ENCODE measurements at places on chromosomes 2 and 18.
A peak's percentile ranks its signal among the peaks of the same experiment; 100 is the strongest.

GRCh38 chr2:167253025-167253424 is 364.7 kb downstream of the XIRP2 start:
- DNase-seq: no peak

DNA sequence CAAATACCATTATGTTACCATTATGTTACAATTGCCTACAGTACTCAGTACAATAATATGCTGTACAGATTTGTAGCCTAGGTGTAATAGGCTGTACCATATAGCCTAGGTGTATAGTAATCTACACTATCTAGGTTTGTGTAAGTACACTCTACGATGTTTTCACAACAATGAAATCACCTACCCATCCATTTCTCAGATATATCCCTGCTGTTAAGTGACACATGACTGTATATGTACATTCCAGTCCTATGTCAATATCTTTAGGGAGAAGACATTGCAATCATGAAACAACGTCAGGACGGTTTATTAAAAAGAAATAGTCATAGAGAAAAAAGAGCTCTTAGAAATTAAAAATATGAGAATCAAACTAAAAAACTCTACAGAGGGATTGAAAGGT is 119.0 kb upstream of the CDC42EP3 start:
- no peak for DNase-seq

GRCh38 chr18:44673256-44673880 is 7.3 kb upstream of the SETBP1 start:
- no peak for DNase-seq

DNA sequence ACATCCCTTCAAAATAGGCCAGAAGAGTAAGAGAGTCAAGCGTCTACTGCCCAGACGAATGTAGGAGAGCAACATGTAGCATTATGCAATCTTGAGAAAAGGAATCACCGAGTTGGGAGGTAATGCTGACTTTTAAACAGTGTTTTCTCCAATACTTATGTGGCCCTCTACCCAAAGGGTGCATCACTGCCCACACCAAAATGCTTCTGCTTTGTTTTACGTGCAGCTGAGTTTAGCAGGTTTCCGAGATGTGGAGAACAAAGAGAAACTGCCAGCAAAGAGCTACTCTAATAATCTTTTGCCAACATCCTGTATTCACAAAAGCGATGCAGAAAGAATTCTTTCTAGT is 63.4 kb upstream of the ZEB2 start:
- DNase-seq: no peak

- DNase-seq: no peak
Measured at GRCh38 chr2:47528874-47529273, 125.9 kb downstream of the MSH2 start.

- no peak for DNase-seq
Measured at GRCh38 chr2:76516861-76517573, 806.3 kb upstream of the GCFC2 start.

DNA sequence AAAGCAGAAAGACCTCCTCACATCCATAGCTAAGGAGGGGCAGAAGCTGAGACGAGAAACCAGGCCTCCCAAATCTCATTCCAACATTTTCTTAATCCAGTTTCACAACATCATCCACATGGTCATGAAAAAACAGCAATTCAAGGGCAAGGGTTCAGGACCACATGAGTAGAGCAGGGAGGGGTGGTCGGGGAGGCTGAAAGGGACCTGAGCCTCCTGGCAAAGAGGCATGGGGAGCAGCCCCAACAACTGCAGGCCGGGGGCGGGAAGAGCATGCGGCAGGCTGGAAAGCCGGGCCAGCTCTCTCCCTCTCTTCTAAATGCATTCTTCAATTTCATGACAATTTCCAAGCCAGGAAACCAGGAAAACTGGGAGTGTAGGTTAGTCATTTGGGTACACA is 76.7 kb downstream of the DNMT3A start:
- DNase-seq: no peak

GRCh38 chr2:48009256-48009655 is 103.0 kb upstream of the FBXO11 start:
- no peak for DNase-seq

DNA sequence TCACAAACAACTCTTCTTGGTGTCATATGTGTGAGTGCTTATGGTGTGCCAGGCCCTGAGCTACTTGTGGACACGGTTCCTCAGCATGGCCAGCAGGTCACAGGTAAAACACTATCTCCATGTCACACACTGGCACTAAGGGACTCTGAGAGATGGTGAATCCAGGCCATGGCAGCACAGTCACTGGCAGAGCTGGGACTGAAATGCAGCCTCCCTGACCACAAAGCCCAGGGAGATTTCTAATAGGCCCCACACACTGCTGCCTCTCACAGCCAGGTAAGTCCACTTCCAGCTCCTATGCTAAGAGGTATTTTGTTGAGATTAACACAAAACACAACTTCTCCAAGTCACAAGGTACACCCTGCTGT is 92.0 kb downstream of the ACTR2 start:
- no peak for DNase-seq

GRCh38 chr18:25345081-25345866 is 6.7 kb downstream of the ZNF521 start:
- no peak for DNase-seq

- no peak for DNase-seq
Measured at GRCh38 chr2:11534746-11535484, 1.1 kb downstream of the GREB1 start.

DNA sequence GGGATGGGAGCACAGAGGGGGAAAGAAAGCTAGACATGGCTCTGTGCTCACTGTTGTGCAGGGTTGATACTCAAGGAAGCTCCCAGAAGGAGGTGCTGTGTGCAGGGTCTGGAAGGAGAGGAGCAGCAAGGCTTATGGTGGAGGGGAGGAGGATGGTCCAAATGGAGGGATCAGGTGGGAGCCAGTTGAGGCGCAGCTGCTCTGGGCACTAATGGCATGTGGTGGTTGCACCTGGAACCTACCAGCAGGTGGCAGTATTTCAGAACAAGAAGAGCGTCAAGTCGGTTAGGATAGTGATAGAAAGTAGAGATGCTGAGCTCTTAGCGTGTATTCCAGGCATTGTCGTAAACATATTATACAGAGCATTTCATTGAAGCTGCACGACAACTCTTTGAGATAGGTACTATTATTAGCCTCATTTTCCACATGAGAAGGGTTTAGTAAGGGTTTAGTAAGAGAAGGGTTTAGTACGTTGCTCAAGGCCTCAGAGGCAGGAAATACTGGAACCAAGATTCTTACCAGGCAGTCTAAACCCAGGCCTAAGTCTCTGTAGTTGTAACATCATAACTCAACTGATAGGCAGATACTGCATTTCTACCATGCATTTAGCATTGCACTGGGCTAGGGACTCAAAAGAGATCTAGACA is 223.7 kb downstream of the CYP26B1 start:
- DNase-seq: peak; percentile 76

GRCh38 chr2:19059076-19059475 is 299.3 kb downstream of the OSR1 start:
- DNase-seq: no peak

DNA sequence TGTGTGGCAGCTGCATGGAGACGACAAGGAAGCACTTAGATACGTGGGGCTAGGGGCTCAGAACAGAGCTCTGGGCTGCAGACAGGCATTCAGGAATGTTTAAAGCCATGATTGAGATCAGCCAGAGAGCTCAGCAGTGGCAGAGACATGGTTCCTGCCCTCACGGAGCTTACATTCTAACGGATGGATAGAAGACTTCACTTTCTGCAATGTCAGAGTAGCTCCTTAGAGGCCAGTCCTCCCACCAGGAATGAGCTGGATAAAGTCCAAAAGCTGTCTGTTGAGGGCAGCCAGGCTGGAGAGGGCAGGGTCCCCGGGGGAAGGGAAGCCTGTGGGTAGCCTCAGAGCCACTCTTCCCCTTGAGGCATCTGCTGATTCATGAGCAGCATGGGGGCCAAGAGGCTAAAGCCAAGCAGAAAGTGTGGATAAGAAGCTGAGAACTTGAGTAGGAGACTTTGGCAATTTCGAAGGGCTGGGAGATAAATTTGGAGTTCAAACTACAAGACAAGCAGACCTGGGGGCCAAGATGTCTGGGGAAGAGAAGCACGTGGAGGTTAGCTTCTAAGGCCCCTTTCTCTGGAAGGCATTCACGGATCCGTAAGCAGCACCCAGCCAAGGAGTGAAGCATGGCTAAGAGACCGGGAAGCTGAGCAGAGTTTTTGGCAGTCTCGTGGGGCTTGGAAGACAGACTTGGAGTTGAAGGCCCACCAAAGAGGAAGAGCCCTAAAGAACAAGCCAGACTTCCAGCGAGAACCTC is 9.7 kb upstream of the CIB4 start:
- no peak for DNase-seq

DNA sequence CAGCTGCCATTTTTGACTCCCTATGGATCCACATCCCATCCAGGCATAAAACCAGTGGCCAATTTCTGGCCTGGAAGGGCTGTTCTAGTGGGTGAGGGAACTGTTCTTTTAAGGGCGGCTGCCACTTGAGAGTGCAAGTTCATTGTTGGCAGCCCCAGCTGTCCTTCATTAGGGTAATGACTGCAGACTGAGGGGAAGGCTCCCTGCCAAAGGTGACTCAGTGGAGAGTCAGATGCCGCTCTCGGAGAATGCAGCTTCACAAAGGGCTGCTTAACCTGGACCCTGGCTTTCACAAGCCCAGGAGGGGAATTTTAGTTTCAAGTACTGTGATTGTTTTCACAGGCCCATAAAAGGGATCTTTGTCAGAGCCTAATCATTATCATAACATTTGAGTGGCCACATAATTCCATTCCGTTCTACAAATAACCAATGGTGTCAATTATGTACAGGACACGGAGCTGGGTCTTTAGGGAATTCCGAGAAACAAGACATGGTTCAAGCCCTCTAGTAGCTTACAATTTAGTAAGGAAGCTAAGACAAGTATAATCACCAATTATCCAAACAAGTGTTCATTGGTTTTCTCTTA is 235.7 kb downstream of the CDCA7 start:
- peak; percentile 79 for DNase-seq

DNA sequence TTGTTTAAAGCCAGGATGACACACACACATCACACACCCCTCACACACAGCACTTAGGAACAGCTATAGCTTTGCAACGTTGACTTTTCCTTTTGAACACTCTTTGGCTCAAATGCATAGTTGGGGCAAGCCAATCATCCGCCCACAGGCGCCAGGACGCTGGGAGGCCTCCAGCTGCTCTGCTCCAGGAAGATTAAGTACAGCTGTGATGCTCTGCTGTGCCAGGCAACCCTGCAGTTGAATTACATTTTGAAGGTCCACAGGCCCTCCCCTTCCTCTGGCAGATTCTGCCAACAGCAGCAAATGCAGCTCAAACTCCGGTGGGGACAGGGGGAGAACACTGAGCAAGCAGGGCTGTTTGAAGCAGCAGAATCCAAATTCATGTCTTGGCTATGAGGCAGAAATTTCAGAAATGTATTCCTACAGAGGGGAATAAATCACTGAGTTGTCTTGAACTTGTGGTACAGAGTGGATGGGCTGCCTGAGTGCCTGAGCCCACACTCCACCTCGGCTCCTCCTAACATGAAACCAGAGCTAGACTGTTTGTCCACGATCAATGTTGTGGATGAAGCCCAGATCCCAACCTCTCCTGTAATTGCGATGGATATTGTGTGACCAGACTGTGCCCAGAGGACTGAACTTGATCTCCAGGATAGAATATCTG is 86.5 kb upstream of the PPP1CB start:
- peak; percentile 95 for DNase-seq

GRCh38 chr2:2188344-2188920 is 142.6 kb downstream of the MYT1L start:
- DNase-seq: no peak

GRCh38 chr2:43616967-43617680 is 19.9 kb upstream of the PLEKHH2 start:
- DNase-seq: no peak

- no peak for DNase-seq
Measured at GRCh38 chr2:149611100-149611820, 23.7 kb upstream of the MMADHC start.

DNA sequence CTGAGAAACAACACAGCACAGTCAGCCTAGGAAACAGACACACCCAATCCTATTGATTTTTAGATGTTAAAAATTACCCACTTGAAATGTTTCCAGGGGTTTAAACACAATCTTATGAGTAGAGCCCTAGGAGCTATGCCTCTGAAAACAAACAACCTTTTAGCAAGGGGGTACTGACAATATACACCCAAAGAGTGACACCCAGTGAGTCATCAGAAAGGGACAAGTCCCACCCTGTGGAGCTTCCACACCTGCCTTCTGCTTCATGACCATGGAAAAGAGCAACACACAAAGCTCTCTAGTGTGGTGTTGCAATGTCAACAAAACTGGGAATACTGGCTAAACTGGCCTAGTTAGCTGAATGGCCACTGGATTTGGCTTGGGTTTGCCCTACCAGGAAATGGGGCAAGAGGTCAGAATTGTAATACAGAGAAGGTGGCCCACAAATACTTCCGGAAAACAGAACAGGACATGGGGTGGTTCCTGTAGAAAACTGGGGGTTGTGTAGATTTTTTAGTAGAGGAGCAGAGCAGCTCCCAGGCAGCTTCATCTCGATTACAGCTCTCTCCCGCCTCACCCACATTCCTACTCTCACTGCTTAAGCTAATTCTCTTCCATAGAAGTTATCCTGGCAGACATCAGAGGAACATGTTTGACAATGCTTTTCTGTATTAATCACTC is 98.2 kb downstream of the GAREM1 start:
- no peak for DNase-seq

- DNase-seq: no peak
Measured at GRCh38 chr18:12041561-12041960, 52.1 kb upstream of the ANKRD62 start.

GRCh38 chr2:121094101-121094500 is 190.9 kb downstream of the TFCP2L1 start:
- DNase-seq: no peak

DNA sequence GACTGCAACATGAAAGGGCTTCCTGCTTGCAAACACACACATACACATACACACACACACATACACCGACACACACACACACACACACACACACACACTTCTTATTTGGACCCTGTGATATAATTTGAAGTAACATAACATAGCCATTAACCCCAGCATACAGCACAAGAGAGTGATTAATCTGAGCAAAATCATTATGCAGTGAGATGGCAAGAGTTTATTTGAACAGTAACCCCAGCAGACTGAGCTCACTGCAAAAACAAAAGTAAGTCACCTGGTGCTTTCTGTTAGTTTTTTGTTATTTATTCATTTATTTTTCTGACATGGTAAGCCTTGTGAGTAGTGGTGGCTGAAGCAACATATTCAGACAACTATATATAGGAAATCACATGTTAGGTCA is 93.7 kb downstream of the NOL4 start:
- no peak for DNase-seq

- no peak for DNase-seq
Measured at GRCh38 chr18:40004246-40004645, 1950.8 kb upstream of the PIK3C3 start.

DNA sequence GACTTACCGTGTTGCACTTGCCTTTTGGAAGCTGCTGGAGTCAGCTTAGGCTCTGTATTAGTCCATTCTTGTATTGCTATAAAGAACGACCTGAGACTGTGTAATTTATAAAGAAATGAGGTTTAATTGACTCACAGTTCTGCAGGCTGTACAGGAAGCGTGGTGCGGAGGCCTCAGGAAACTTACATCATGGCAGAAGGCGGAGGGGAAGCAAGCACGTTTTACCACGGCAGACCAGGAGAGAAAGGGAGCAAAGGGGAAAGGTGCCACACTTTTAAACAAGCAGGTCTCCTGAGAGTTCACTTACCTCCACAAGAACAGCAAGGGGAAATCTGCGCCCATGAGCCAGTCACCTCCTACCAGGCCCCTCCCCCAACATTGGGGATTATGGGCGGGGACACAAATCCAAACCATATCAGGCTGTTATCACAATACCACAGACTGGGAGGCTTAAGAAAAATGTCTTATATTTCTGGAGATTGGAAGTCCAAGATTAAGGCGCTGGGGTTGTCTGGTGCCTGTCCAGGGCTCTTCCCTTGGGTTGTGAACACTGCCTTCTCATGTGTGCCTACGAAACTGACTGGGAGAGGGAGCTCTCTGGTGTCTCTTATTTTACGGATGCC is 3.6 kb upstream of the D2HGDH start:
- DNase-seq: no peak

Measured in left hindlimb (tissue), 1 donor.